CD4-positive, alpha-beta T cell treated with Interleukin-2 at 100 ng/mL for 4 hours (primary cell): ENCODE measurements at places on chromosomes 7 and 10.

DNA sequence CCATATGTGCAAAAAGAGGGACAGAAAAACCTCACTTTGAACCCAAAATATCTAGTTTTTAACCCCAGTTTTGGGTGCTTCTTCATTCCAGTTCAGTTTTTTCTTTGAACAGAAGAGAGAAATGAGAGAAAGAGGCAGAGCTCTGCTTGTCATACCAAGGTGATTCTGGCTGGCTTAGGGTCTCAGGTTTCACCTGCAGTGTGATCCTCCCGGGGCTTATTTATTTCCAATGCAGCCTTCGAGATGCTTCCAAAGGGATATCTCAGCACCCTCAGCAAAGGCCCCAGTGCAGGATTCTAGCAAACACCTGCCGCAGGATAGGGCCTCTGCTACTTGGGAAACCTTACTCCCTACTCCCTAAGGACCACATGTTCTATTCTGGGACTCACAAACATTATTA is 131.3 kb downstream of the WDR11 start:
- DNase-seq, result no peak

DNA sequence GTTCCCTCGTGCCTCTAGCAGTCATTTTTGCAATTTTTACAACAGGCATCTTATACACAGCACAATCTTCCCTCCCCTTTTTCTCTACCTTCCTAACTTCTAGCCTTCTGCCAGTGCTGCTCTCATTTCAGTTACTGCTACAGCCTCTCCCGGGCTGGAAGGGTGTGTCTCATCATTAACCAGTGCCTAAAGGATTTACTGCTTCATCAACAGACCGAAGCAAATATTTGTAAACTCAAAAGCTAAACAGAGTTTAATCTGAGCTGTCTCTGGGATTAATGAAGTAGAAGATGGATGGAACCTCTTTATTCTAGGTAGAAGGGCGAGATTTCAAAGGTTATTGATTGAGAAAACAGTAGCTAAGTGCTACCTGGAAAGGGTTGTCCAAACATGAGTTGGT is 94.3 kb downstream of the PRPF18 start:
- DNase-seq, result no peak

DNA sequence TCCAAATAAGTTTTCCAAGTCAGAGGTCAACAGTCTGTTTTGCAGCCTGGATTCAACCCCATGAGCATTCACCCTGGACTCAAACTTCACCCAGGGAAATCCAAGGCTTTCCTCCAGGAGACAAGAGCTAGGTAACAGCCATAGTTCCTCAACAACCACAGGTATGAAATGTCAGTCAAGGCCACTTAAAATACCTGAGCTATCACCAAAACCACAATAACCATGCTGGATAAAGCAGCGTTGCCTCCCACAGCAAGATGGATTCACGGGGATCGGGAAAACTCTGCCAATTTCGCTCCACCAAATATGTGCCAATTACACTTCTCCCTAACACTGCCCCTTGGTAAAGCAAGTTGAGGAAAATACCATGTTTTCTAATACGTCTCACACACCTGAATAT is 444.1 kb upstream of the KLF6 start:
- DNase-seq, result no peak

- DNase-seq, result no peak
Measured at GRCh38 chr10:71316786-71317160, 2.3 kb upstream of the SLC29A3 start.

- no peak for DNase-seq
Measured at GRCh38 chr10:8315619-8316021, 261.1 kb downstream of the GATA3 start.
